ENCODE measurements at places on chromosomes 13 and 19. TPM values are rescaled to one million over a fixed set of nuclear protein-coding genes. Genes with fewer than 3 reads are reported as not detected.
A peak's percentile ranks its signal among the peaks of the same experiment; 100 is the strongest.

DNA sequence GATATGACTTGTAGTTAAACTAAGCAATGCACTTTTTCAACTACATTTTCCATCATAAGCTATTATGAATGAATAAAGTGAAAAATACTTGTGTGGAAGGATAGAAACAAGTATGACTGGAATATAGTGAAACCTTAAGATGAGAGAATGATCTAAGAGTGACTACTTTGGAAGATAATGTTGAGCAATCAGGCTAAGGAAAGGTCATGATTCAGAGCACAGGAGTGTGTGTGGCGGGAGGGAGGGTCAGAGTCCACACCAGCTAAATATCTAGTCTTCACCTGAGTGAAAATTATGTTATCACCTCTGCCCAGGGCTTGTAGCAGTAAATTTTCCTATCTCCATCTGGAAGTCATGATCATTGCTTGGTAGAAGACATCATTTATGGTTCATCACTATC lies 833.4 kb upstream of the ATXN8OS start:
- H3K27me3 ChIP-seq = no peaks in the 10 kb centered on the region
- H3K4me1 ChIP-seq = no peaks in the 10 kb centered on the region
- DNase-seq = no peak

DNA sequence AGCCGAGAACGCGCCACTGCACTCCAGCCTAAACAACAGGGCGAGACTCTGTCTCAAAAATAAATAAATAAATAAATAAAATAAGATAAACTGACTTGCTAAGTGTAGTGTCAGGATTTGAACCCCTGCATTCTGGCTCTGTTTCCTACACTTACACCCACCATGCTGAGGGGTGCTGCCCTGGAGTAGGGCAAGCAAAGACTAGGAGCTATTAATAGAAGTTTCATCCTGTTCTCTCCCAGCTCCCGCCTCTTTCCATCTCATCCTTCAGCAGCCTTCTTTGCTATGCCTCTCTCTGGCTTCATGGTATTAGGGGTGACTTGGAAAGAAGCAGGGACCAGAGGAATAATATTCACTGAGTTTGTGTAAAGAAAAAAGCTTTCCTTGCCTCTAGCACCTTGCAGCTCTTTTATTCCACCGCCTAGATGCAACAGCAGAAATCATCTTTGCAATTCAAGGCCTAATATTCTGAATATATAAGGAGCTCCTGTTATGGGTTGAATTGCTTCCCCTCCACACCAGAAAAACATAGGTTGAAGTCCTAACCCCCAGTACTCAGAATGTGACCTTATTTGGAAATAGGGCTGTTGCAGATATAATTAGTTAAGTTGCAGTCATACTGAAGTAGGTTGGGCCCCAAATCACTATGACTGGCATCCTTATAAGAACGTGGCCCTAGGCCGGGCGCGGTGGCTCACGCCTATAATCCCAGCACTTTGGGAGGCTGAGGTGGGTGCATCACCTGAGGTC lies 8.7 kb upstream of the PLAUR start:
- no peak overlapping the region for H3K27ac ChIP-seq
- no peaks in the 10 kb centered on the region for H3K4me1 ChIP-seq
- H3K4me3 ChIP-seq = no peak overlapping the region
- H3K36me3 ChIP-seq = no peaks in the 10 kb centered on the region

DNA sequence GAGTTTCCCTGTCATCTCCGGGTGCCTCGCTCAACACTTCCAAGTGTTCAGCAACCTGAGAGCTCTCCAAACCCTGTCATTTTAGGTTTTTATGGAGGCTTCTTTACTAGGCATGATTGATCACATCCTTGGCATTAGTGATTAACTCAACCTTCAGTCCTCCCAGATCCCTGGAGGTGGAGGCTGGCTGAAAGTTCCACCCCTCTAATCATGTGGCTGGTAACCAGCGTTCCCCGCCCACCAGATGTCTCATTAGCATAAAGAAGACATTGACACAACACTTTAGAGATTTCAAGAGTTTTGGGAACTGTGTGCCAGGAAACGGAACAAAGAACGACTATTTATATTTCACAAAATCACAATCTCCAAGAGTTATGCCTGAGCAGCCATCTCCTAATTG lies 71.1 kb upstream of the RGCC start:
- H3K4me3 ChIP-seq = no peak overlapping the region
- no peaks in the 10 kb centered on the region for H3K36me3 ChIP-seq
- H3K27ac ChIP-seq = no peak overlapping the region
- no peaks in the 10 kb centered on the region for H3K27me3 ChIP-seq

GRCh38 chr19:4049432-4049831 lies 17.3 kb downstream of the ZBTB7A start:
- no peaks in the 10 kb centered on the region for H3K27me3 ChIP-seq
- peaks cover 36% of the 10 kb centered on the region for H3K36me3 ChIP-seq
- H3K27ac ChIP-seq = no peak overlapping the region

ONECUT3 gene
- not detected for total RNA-seq

DNA sequence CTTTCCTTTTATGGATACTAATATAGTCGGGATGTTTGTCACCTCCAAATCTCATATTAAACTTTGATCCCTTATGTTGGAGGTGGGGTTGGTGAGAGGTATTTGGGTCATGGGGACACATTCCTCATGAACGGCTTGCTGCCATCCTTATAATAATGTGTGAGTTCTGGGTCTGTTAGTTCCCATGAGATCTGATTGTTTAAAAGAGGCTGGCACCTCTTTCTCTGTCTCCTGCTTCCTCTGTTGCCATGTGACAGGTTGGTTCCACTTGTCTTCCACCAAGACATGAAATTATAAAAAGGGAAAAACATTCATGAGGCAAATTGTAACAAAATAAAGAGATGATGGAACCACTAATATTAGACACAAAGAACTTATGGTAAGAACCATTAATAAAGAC lies 107.8 kb upstream of the ATXN8OS start:
- no peaks in the 10 kb centered on the region for H3K4me1 ChIP-seq
- no peaks in the 10 kb centered on the region for H3K36me3 ChIP-seq
- H3K27me3 ChIP-seq = no peaks in the 10 kb centered on the region
- no peak overlapping the region for H3K4me3 ChIP-seq
- DNase-seq = no peak
- no peak overlapping the region for H3K27ac ChIP-seq

- H3K4me3 ChIP-seq = no peak overlapping the region
- DNase-seq = no peak
- no peaks in the 10 kb centered on the region for H3K36me3 ChIP-seq
- no peaks in the 10 kb centered on the region for H3K27me3 ChIP-seq
- no peak overlapping the region for H3K27ac ChIP-seq
These were observed 21.2 kb upstream of the ZNF536 start for GRCh38 chr19:30350692-30351663.

DNA sequence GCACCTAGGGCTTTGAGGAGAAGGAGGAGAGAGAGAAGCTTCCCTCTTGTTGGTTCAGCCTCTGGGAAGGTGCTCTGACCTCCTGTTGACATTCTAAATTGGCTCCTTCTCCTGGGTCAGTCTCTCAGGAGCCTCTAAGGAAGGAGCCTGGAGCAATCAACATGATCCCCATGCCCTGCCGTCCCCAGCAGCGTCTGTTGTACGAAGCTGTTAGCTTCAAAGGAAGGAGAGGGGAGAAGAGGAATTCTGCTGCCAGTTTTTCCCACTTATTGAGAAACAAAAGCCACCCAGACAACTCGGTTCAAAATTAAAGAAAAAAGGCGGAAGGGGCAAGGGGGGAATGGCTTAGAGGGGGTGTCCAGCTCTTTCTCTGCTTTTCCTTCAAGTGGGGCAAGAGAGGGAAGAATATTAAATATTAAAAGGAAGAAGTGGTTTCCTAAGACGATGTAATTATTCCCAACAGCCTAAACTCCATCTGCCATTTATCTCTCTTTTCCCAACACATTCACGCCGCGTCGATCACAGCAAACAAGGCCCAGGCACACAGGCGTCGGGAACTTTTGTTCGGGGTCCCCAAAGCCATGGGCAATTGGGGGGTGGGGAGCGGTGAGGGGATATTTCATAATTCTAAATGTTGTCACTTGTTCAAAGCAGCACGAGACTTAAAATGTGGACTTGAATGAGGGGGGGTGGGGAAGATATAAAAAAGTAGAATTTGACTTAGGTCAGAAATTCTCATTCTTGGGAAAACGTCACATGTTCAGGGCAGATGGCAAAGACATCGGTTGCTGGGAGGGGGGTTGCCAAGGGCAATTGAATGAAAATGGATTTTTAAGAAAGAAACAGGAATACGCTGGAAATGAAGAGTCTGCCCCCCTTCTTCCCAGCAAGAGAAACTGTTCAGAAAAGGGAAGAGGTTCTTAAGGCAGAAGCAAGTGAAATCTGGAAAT lies 116.8 kb upstream of the CACNA1A start:
- no peaks in the 10 kb centered on the region for H3K27me3 ChIP-seq
- no peaks in the 10 kb centered on the region for H3K36me3 ChIP-seq
- H3K27ac ChIP-seq = no peak overlapping the region
- DNase-seq = no peak

- H3K4me1 ChIP-seq = no peaks in the 10 kb centered on the region
- H3K36me3 ChIP-seq = no peaks in the 10 kb centered on the region
- no peaks in the 10 kb centered on the region for H3K27me3 ChIP-seq
- H3K4me3 ChIP-seq = no peak overlapping the region
- peak; percentile 59 for DNase-seq
These were observed 17.2 kb upstream of the CFAP97D2 start for GRCh38 chr13:114161644-114162532.

- H3K36me3 ChIP-seq = no peaks in the 10 kb centered on the region
- H3K27me3 ChIP-seq = no peaks in the 10 kb centered on the region
- no peak for DNase-seq
- H3K4me1 ChIP-seq = no peaks in the 10 kb centered on the region
- H3K4me3 ChIP-seq = no peak overlapping the region
These were observed 23.9 kb upstream of the PSG4 start for GRCh38 chr19:43229315-43229714.

- no peak overlapping the region for H3K27ac ChIP-seq
- no peak for DNase-seq
- H3K36me3 ChIP-seq = no peaks in the 10 kb centered on the region
- no peak overlapping the region for H3K4me3 ChIP-seq
- H3K27me3 ChIP-seq = no peaks in the 10 kb centered on the region
These were observed 39.4 kb downstream of the ZNF136 start for GRCh38 chr19:12202250-12202649.

DNA sequence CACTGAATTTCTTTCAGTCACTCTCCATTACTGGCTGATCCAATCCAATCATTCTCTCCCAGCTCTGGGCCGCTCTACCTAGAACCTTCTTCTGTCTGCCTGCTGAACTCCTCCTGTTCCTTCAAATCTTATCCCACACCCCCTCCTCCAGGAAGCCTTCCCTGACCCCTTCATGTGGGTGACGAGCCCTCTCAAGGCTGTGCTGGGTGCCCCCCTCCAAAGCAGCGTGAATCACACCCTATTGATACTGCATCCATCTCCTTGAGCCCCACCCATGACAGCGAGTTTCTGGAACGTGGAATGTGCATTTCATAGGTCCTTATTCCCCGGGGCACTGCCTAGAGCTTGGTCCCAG lies 3.2 kb downstream of the PIH1D1 start:
- H3K27me3 ChIP-seq = no peaks in the 10 kb centered on the region
- H3K27ac ChIP-seq = no peak overlapping the region
- H3K4me3 ChIP-seq = no peak overlapping the region

DNA sequence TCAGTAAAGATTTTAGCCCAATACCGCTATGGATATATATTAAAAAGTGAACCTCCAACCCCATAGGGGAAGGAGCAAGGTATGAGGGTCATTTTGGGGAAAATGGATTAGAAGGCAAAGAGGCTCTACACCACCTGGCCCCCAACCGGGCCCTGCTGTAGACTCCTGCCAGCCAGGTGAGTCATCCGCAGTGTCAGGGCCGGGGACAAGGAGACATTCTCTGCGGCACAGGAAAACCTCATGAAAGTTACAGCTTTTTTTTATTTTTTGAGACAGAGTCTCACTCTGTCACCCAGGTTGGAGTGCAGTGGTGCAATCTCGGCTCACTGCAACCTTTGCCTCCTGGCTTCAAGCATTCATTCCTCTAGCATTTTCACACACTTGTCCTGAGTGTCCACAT lies 32.0 kb downstream of the ZFR2 start:
- no peak for DNase-seq
- H3K4me1 ChIP-seq = no peaks in the 10 kb centered on the region
- H3K4me3 ChIP-seq = no peak overlapping the region

DNA sequence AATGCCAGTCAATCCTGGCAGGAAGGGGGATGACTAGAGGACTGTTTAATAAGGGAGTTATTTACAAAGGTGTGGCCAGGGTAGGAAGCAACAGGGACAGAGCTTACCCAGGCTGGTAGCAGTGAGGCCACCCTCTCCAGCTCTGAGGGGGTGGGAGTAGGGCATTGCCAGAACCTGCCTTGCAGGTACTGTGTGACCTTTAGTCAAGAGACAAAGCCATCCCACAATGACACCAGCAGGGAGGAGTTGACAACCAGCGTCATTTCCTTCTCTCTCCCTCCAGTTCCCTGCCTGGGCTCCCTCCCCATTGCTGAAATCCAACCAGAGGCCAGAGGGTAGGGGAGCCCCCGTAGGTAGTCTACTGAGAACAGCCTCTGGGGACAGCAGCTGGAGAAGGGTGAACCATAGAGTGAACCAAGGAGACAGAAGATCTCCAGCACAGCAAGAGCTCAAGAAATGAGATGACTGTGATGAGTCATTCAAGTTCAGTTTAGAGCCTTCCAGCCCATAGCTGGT lies 33.3 kb upstream of the SPATA13 start:
- no peaks in the 10 kb centered on the region for H3K4me1 ChIP-seq
- H3K27me3 ChIP-seq = no peaks in the 10 kb centered on the region
- peak overlapping the region; percentile 47 for H3K27ac ChIP-seq
- DNase-seq = peak; percentile 75
- H3K4me3 ChIP-seq = no peak overlapping the region
- no peaks in the 10 kb centered on the region for H3K36me3 ChIP-seq

DNA sequence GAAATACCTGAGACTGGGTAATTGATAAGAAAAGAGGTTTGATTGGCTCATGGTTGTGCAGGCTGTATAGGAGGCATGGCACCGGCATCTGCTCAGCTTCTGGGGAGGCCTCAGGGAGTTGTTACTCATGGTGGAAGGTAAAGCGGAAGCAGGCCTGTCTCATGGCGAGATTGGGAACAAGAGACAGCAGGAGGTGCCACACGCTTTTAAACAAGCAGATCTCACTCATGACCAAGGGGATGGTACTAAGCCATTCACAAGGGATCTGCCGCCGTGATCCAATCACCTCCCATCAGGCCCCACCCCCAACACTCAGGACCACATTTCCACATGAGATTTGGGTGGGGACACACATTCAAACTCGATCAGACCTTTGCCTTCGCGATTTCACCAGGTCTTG lies 86.2 kb downstream of the ANKRD10 start:
- no peaks in the 10 kb centered on the region for H3K27me3 ChIP-seq
- H3K36me3 ChIP-seq = no peaks in the 10 kb centered on the region
- no peak for DNase-seq
- no peak overlapping the region for H3K27ac ChIP-seq
- no peak overlapping the region for H3K4me3 ChIP-seq

KL gene
- 0.09 TPM for total RNA-seq

GRCh38 chr13:43086181-43086580 lies 62.8 kb downstream of the DNAJC15 start:
- H3K4me3 ChIP-seq = no peak overlapping the region
- no peak overlapping the region for H3K27ac ChIP-seq
- H3K4me1 ChIP-seq = no peaks in the 10 kb centered on the region
- no peak for DNase-seq

GRCh38 chr13:26697069-26697955 lies 63.3 kb downstream of the GPR12 start:
- H3K36me3 ChIP-seq = no peaks in the 10 kb centered on the region
- H3K27me3 ChIP-seq = no peaks in the 10 kb centered on the region
- DNase-seq = no peak

- H3K27ac ChIP-seq = peak within 1 kb of the TSS; percentile 83
- H3K27me3 ChIP-seq = no peaks in the 10 kb centered on the region
- H3K4me3 ChIP-seq = peak within 1 kb of the TSS; percentile 68
- no peaks in the 10 kb centered on the region for H3K36me3 ChIP-seq
- H3K4me1 ChIP-seq = no peaks in the 10 kb centered on the region
These were observed at the start of gene PKN1 for GRCh38 chr19:14432791-14433553. PKN1 (plus strand) TSS chr19:14433306; CDS start chr19:14433522, 216 bp downstream.

JOSD2 gene
- total RNA-seq = 15.0 TPM

LILRB1 gene
- total RNA-seq = 21.9 TPM
